A549 (cell line): ENCODE measurements at places on chromosomes 11 and 22.

DNA sequence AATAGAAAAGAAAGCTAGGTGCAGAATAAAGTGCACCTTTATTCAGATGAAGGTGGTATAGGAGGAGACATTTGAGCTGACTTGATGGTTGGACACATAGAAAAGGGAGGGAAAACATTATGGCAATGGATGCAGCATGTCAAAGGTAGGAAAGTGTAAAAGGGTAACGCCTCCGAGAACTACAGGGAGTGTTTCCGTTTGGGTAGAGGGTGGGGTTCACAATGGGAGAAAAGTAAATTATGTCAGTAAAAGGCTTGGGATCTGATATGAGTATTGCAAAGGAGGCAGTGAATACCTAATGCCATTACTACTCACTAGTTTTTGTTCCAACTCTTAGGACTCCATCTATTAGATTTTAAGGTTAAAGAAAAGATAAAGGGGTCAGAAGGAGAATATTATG is 59.5 kb downstream of the FAT3 start:
- DNase-seq, result no peak

GRCh38 chr11:116342148-116342547 is 430.6 kb downstream of the BUD13 start:
- DNase-seq, result no peak

- peak; percentile 65 for DNase-seq
These were observed 4.5 kb upstream of the TBX10 start for GRCh38 chr11:67644042-67644441.

- no peak for DNase-seq
These were observed 27.3 kb upstream of the SUSD2 start for GRCh38 chr22:24153959-24154358.

DNA sequence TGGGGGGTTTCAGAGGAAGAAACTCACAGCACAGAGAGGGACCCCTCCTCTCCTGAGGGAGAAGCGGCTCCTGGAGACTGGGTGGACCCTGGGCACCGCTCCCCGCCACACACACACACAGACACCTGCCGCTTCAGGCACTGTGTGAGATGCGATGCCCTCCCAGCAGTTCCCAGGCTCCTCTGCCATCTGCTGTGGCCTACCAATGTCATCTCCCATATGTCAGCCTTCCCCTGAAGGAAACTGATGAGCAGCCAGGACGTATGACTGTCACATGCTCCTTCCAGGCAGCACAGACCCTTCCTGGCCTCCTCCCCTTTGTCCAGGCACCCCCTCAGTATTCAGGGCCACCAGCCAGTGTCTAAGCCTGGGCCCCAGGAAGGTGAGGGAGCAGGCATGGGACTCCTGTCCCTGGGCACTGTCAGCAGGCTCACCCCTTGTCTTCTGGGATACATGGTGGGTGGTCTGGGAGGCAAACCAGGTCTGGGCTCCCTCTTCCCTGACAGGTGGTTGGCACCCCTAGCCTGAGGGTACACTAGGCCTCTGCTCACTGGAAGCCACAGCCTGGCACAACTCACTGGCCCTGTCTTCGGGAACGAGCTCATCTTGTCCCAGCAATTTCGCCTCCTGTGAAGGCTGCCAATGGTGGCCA is 11.8 kb upstream of the BCR start:
- DNase-seq, result no peak
